Right ventricle myocardium superior (tissue), 1 donor: ENCODE measurements at places on chromosomes 2 and 18.

GRCh38 chr2:239022437-239023260, 174.8 kb downstream of the TWIST2 start:
- no peak for DNase-seq

- DNase-seq = no peak
Measured at GRCh38 chr18:23908827-23909226, 105.7 kb upstream of the TTC39C start.

DNA sequence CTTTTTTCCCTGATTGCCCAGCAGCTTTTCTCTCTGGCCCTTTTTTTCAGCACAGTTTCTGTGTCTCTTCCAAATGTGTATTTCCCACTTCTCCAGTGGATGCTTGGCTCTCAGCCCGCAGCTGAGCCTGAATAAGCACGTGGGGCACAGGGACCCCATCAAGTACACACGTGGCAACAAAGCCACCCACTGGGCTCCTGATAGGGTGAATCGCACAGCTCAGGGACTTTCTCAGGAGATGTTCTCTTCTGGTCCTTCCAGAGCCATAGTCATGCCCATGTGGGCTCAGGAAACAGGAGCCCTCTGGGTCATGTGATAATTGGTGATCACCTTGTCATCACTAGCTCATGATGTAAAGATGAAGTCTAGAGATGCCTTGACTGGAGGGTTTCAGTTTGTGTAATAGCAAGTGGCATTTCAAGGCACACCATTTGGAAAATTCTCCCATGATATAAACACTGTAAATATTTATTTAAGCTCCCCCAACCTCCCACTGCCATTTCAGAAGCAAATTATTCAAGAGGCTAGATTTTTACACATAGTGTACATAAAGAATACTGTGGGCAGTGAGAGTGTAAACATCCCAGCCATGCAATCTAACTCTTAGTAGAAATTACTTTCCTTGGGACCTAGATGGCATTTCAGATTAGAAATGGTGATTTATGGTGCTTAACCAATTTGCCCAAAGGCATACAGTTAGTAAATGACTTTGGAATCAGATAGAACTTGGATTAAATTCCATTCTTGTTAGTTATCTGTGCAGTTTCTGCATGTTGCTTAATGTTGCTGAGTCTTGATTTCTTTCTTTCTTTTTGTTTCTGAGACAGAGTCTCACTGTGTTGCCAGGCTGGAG, 597.5 kb downstream of the SLC4A3 start:
- no peak for DNase-seq

- no peak for DNase-seq
Measured at GRCh38 chr18:2919600-2919999, 72.8 kb downstream of the EMILIN2 start.

DNA sequence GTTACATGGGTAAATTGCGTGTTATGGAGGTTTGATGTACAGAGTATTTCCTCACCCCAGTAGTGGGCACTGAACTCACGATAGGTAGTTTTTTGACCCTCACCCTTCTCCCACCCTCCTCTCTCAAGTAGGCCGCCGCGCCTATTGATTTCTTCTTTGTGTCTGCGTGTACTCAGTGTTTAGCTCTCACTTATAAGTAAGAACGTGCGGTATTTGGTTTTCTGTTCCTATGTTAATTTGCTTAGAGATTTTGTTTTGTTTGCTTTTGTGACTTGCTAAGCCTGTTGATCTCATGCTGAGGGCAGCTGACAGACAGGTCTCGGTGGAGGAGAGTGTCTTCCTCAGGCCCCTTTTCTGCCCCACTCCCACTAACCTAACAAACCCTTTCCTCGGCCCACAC, 36.2 kb downstream of the ACOXL start:
- no peak for DNase-seq

GRCh38 chr2:74984947-74985637, 26.6 kb downstream of the POLE4 start:
- DNase-seq = no peak

DNA sequence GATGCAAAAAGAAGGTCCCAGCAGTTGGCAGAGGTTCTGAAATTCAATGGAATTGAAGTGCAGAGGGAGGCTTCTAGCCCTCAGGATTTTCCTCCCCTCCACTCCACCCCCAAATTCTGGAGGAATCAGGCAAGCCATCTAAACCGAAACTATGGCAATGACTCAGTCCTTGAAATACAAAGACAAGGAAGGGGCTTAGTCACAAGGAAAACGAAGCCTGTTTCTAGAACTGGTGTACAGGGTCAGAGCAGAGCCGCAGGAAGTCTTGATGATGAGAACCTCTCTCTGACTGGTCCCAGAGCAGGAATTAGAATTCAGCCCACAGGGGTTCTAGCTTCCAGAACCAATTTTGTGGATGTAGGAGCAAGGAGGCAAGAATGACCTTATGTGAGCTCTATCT, 111.7 kb upstream of the SCN1A start:
- DNase-seq = no peak

DNA sequence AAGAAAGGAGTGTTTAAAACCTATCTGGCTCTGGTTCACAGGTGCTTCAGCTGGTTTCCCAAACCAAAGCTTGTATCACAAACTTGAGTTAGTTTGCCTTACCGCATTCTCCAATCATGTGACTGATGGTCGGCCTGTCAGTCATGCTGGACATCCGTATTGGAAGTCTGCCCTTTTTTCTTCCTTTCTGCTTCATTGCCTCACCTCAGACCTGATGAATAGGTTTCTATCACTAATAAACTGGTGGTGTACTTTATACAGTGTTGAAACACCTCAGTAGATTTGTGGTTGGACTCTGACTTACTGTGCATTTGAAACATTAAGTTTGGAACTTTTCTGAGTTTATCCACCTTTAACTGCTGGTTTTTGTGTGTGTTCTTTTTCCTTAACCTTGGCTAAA, 84.1 kb downstream of the R3HDM1 start:
- DNase-seq = no peak

- DNase-seq = no peak
Measured at GRCh38 chr2:166278856-166279255, 96.9 kb downstream of the SCN9A start.

DNA sequence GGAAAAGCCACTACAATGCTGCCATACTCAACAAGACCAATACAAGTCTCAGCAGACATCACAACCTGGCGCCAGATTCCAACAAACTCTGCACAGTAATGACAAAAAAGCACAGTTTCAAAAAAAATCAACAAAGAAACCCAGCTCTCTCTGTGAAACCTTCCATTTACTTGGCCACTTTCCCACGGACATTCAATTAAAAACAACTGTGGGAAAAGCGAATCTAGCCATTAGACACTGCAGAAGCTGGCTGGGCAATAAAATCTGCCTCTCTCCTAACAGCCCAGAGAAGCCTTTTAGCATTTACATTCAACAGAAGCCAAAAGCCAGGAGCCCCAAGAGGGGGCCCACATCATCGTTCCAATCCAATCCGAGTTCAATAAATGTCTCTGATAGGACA, 128.9 kb downstream of the HDAC4 start:
- DNase-seq = no peak

GRCh38 chr18:35192415-35192814, 48.4 kb upstream of the ZNF397 start:
- no peak for DNase-seq

GRCh38 chr2:105287692-105288091, 41.8 kb downstream of the TGFBRAP1 start:
- DNase-seq = no peak

GRCh38 chr2:144826105-144826504, 306.2 kb upstream of the ZEB2 start:
- DNase-seq = no peak
